Activated T-cell treated with anti-CD3 and anti-CD28 coated beads for 48 hours (primary cell): ENCODE measurements at places on chromosomes 11 and 22.
A peak's percentile ranks its signal among the peaks of the same experiment; 100 is the strongest.

DNA sequence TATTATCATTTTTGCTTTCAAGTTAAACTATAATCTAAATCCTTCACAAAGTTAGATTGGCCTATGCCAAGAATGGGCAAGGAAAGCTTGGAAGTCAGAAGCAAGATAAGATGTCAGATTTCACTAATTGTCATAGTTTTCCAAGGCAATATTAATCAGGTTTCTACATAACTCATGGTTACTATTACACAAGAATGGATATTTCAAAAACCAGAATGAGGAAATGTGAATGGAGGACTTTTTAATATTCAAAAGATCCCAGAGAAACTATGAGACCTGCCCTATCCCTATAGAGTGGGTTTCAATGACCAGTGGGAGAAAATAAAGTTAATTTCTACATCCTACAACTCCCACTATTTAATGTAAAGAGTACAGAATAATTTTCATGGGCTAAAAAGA is 203.2 kb downstream of the CASP12 start:
- DNase-seq = no peak

DNA sequence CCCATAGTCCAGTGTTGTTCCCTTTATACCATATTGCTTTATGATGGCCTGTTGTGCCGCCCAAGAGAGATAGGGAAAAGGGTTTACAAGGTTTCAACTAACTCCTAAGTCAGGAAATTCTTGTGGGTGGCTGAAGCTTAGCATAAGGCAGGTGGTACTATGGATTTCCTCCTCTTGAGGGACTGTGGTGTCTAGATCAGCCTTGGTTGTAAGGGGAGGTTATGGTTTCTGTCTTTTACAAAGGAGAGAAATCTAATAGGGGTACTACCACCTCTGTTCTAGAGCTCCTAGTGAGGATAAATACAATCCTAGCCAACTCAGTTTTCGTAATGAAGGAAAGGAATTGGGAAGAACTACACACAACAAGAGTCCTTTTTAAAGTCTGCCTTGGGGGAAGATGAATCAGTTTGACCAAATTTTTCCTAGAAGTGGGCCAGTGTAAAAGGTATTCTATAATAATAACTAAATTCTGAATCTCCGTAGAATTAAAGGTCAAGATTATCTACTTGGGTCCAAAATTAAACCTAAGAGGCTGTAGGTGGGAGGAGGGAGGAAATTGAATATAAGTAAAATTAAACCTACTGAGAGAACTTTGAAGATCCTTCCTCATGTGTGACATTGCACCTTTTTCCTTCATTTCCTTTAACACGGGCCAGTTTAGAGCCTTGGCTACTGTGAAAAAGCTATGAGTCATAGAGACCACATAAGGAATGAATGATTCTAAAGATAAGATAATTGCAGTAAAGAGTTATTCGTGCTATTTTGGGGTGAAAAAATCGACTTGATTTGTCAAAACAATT is 17.2 kb downstream of the DLAT start:
- DNase-seq = no peak

DNA sequence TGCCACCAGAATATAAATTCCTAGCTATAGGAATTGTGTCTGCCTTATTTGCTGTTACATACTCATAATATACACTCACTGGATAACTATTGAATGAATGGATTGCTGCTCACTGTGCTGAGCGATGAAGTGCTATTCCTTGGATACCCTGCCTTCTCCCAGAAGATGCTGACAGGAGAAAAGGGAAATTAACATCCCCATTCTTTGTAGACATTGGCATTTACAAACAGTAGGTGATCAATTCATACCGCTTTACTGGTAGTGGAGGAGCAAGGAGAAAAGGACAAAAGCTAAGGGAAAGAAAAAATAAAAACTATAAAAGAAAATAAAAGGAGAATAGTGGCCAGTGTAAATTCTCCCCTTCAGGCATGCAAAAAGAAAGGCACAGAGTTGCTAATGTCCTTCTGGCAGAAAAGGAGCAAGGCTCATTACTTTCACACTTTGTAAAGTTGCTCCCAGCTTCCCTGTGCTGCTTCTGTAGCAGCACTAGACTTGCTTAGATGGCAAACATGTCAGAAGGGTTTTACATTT is 183.0 kb downstream of the LUZP2 start:
- no peak for DNase-seq

DNA sequence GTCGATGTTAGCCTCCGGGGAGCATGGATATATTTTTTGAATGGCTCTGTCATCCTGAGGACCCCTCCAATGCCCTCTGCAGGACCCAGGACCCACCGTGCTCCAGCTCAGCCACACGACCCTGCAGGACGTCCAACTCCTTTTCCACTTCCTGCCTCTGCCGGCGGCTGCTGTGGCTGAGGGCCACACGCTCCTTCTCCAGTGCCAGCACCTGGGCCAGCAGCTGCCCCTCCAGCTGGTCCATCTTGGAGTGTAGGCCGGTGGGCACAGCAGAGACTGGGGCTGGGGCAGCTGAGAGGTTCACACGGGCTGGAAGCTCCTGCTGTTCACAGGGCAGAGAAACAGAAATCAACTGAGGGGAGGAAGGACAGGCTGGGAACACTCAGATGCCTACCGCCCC is 15.6 kb downstream of the NPTXR start:
- no peak for DNase-seq

- no peak for DNase-seq
Observed at GRCh38 chr11:68373815-68374501, 61.6 kb downstream of the LRP5 start.

- DNase-seq = no peak
Observed at GRCh38 chr11:83292709-83293456, 6.7 kb upstream of the CCDC90B start.

- DNase-seq = no peak
Observed at GRCh38 chr22:46056546-46057245, 79.7 kb upstream of the WNT7B start.

DNA sequence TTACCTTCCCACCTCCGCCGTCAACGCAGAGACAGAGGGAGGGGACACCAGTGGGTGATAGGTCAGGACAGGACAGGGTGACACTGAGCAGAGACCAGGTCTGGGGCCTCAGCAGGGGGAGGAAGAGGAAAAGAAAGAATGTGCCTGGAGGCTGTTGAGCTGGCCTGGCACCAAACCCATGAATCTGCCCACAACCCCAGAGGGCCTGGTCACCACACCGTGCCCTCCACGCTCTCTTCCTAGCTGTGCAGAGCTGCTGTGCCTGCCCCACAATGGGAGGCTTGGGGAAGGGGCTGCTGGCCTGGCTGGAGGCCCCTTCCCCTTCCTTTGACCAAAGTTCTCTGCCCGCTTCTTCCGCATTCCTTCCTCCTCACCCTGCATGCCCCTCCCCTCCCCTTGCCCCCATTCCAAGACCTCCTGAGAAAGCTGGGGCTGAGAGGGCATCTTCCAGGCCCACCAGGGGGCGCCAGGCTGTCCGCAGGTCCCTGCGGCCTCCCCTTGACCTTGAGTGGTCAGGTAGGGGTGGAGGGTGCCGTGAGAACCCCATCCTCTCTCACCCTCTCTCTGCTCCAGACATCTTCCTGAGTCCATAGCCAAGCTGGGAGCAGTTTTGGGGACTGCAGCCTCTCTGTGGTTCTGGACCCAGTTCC is 11.0 kb upstream of the CACNA1I start:
- DNase-seq = no peak

DNA sequence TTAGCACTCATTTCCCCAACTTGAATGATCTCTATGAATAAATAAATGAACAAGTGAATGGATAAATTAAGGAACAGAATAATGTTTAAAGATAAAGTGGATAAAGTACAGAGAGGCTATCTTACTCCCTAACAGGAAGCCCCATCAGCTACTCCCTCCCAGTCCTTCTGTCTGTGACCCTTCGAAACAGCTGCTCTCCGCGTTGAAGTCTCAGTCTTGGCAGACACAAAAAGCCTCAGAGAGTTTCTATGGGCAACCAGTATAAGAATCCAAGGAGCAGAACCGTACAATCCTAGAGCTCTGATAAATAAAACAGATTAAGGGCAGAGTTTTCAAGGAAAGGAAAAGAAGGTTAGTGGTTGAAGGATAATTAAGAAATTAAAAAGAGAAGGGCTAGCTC is 35.0 kb downstream of the GUCY1A2 start:
- DNase-seq = no peak

DNA sequence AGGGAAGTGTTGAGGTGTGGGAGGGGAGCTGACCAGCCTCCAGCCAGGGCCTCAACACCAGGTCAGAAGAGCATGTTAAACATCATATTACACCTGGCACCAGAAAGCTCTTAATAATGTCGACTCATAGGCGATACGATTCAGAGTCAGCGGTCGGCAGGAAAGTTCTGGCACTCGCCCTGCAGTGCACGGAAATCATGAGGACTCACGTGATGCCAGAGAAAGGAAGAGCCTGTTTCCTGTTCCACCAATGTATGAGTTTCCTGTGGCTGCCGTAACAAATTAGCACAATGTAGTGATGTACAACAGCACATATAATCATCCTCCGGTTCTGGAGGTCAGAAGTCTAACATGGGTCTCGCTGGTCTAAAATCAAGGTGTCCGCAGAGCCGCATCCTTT is 198.8 kb downstream of the BARX2 start:
- no peak for DNase-seq

DNA sequence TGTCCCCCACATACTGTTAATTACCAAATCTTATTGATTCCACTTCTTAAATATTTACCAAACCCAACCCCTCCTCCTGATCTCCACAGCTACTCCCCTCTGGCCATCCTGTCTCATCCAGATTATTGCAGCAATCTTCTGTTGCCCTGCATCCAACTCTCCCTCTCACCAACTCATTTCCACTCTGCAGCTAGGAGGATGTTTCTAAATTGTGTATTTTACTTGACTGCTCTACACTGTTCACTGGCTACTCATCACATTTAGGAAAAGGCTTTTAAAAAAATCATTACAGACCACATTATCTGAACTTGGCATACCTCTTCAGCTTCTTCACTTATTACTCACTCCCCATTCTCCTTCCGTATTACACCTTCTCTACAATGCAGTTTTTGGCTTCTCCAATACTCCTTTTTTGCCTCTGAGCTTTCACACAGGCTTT is 117.9 kb downstream of the ATG16L2 start:
- DNase-seq = no peak

DNA sequence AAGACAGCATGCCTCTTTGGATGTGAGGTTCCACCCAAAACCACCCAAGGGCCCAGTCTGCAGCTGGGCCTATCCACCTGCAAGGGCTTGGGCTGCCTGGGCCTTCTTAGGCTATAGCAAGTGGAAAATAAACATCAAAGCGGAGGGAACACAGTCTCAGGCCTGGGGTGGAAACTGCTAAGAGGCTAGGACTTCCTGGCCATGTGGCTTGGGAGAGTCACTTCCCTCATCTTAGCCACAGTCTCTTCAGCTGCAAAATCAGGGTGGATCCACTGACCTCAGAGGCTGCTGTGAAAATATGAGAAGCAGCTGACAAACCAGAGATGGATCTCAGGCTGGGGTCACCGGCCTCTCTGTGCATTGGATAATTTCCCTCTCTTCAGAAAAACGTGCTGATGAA is 30.6 kb upstream of the TFIP11 start:
- no peak for DNase-seq

GRCh38 chr11:42967653-42968052 is 344.1 kb upstream of the API5 start:
- DNase-seq = no peak

- DNase-seq = no peak
Observed at GRCh38 chr11:88051396-88051795, 123.8 kb downstream of the RAB38 start.

DNA sequence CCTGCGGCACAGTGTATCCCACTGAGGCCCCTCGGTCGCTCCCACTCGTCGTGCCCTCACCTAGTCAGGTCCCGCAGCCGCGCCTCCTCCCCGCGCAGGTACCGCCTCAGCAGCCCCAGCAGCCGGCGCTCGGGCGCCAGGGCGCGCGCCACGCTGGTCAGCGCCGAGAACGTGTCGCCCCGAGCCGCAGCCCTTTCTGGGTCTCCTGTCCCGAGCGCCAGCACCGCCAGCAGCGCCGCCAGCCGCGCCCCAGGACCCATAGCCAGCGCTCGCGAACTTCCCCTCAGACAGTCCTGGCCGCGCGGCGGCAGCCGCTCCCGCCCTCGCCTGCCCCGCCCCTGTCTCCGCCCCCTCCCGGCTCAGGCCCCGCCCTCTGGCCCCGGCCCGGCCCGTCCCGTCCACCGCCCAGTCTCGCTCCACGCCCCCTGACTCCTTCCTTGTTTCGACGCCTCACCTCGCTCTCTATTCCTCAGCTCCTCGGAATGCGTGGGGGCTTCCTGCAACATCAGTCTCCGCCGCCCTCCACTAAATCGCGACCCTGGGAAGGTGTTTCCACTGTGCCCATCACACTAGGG is at the start of gene P4HA3:
Gene P4HA3 (minus strand): TSS at position 289 of the 575 bp plus-strand sequence. CDS start 29 bp downstream, at position 260.
- peak; percentile 64 for DNase-seq

DNA sequence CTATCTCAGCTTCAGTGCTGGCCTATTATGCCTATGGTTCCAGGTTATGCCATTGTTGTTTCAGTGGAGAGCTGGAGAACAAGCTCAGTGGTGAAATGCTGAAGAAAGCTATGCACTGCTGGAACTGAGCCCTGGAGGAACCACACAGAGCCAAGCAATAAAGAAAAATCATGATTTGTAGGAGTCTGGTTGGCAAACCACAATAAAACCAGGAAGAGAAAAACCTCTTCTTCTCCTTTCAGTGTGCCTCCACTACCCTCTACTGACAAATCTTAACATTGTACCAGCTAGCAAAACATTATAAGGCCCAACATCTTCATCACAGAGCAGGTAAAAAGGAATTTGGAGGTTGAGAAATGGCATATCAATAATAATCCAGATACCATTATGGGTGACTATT is 5.3 kb downstream of the OR51F2 start:
- DNase-seq = no peak

- DNase-seq = no peak
Observed at GRCh38 chr22:19419086-19419463, 12.5 kb downstream of the HIRA start.

GRCh38 chr11:86781546-86781945 is 18.8 kb upstream of the PRSS23 start:
- no peak for DNase-seq

GRCh38 chr11:441418-442274 is at the start of gene ANO9:
Gene ANO9 (minus strand): TSS chr11:442011. CDS start chr11:441926, 85 bp downstream.
- DNase-seq = peak; percentile 52

DNA sequence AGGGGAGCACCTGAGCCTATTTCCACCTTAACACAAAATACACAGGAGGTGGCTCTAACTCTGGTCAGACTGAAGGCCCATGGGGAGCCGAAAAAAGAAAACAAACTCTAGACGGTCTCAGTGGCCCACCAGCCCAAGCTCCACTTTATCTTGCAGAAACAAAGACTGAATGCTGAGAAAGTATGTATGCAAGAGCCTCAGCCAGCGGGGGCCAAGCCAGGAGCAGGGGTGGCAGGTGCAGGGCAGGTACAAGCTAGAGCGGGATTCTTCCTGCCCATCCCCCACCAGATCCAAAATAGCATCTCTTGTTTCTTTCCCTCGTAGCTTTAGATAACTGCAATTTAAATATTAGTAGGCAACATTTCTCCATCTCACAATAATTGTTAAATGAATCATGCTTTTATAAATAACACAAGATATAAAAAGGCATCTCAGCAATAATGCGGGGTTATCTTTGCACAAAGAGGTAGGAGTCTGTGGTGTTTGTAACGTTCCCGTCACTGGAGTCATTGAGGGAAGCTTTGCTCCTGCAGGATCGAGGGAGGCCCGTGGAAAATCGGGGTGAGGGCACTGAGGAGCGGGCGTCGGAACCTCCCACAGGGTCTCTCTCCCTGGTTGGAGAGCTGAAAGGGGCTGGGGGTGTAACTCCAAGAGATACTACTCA is 418.0 kb downstream of the SHANK2 start:
- DNase-seq = no peak
